Stimulated activated CD4-positive, alpha-beta T cell treated with anti-CD3 and anti-CD28 coated beads, TNF-alpha, amount 100 ng/mL, for 48 hours (primary cell): ENCODE measurements at places on chromosomes 13 and 19.

DNA sequence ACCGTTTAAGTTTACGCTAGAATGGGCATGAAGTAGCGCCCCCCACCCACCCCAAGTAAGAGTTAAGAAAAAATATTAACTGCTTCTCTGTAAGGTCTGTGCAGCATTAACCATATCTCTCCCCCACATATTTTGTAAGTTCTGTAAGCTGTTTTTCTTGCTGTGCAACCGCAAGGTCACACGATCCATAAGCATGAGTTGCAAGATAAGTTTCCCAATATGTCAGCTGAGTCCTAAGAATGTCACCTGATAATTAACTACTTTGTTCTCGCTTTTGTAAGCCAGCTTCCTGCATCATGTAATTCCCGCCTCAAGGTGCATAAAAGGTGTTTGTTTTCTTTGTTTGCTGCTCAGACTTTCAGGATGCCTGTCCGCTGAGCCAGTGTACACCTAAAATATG is 187.0 kb downstream of the MYO16 start:
- no peak for DNase-seq

DNA sequence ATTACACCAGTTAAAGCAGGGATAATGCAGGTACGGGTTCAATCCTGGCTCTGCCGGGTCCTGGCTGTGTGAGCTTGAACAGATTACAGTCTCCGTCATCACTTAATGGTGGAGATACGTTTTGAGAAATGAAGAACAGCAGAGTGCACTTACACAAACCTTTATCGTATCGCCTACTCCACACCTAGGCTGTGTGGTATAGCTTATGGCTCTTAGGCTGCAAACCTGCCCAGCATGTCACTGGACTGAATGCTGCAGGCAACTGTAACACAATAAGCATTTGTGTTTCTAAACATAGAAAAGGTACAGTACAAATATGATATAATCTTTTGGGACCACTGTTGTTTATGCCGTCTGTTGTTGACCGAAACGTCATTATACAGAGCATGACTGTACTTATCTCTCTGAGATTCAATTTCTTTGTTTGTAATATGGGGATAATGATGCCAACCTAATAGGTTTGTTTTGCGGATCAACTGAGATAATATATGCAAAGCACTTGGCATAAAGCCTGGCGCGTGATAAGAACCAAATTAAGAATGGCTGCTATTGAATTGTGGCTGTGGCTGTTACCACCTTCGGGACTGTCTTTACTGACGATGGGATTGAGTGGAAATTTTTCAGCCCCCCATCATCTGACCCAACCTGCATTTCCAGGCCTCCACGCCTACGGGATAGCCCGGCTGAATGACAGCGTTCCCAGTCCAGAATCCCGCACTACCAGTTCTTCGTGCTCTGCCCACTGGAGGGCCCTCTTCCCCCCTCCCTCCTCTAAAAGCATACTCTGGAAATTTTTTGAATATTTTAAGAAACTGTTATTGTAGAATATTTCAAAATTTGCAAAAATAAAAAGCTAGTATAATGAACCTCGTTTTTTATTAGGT is 11.2 kb downstream of the KRTDAP start:
- no peak for DNase-seq

- DNase-seq: no peak
Observed at GRCh38 chr13:98142380-98143156, at the start of gene FARP1. Gene FARP1 (plus strand): TSS chr13:98143094. CDS start chr13:98213243, 70,149 bp downstream.

- no peak for DNase-seq
Observed at GRCh38 chr13:72198967-72199560, 332.1 kb upstream of the DACH1 start.

GRCh38 chr13:112448621-112449544 is 72.7 kb downstream of the SPACA7 start:
- no peak for DNase-seq
